Chondrocyte (in vitro differentiated cells): ENCODE measurements at places on chromosomes 1 and 21. TPM values are rescaled to one million over a fixed set of nuclear protein-coding genes. Genes with fewer than 3 reads are reported as not detected.

DNA sequence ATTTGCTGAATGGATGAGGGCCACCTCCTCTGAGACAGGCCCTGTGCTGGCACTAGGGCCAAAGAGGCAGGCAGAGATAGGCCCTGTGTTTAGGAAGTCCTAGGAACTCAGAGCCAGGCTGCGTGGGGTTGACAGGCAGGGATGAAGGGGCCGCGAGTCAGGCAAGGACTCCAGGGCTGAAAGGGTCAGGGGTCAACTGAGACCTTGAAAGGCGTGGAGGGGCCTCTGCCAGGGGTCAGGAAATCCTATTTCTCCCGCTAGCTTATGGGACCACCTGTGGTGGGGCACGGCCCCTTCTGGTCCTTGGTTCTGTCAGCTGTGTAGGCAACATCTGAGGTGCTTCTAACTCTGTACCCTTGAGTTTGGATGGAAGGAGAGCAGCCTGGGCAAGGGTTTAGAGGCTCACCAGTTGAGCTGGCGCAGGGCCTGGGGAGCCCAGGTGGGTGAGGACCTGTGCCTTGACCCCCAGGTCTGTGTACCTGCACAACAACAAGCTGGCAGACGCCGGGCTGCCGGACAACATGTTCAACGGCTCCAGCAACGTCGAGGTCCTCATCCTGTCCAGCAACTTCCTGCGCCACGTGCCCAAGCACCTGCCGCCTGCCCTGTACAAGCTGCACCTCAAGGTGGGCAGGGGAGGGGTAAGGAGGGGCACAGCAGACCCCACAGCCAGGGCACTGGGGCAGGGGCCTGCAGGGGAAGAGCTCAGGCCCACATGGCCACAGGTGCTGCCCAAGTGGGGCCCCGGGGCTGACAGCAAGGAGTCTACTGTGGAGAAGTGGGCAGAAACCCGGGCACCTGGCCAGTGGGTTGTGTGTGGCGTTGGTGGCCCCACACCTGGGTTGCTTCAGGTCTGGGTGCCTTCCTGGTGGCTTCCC lies 14.9 kb downstream of the PODN start:
- peaks cover 4% of the 10 kb centered on the region for H3K36me3 ChIP-seq
- H3K4me1 ChIP-seq, result no peaks in the 10 kb centered on the region
- peak; percentile 90 for DNase-seq
- no peaks in the 10 kb centered on the region for H3K27me3 ChIP-seq
- no peak overlapping the region for H3K27ac ChIP-seq

DNA sequence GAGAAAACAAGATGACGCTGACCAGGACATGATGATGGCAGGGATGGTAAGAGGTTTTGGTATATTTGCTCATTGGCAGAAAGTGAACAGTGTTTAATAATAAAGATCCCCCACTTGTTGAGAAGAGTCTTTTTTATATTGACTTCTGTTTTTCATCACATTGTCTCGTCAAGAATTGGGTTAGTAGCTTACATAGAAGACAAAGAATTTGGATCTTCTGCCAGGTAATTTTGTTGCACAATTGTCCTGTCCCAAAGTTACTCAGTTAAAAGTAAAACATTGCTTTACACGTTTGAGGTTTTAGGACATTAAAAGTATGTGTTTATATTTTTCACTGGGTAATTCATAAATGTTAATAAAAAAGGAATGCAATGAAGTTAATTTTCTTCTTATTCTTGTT lies 48.3 kb upstream of the LAMC2 start:
- no peaks in the 10 kb centered on the region for H3K27me3 ChIP-seq
- no peak overlapping the region for H3K27ac ChIP-seq
- H3K4me1 ChIP-seq, result peaks cover 23% of the 10 kb centered on the region
- peaks cover 68% of the 10 kb centered on the region for H3K36me3 ChIP-seq

Gene AADACL3
- not detected in 3 replicates for total RNA-seq

GRCh38 chr1:182191381-182192115 lies 130.0 kb upstream of the ZNF648 start:
- no peak overlapping the region for H3K4me3 ChIP-seq
- no peaks in the 10 kb centered on the region for H3K36me3 ChIP-seq
- DNase-seq, result no peak
- H3K4me1 ChIP-seq, result peaks cover 6% of the 10 kb centered on the region
- H3K27me3 ChIP-seq, result peaks cover 13% of the 10 kb centered on the region
- no peak overlapping the region for H3K27ac ChIP-seq

GRCh38 chr1:100234432-100234831 lies 15.2 kb downstream of the DBT start:
- H3K27me3 ChIP-seq, result no peaks in the 10 kb centered on the region
- peaks cover 30% of the 10 kb centered on the region for H3K36me3 ChIP-seq
- no peak for DNase-seq
- H3K4me3 ChIP-seq, result no peak overlapping the region
- no peak overlapping the region for H3K27ac ChIP-seq
